ENCODE measurements at places on chromosomes 1 and 21.

DNA sequence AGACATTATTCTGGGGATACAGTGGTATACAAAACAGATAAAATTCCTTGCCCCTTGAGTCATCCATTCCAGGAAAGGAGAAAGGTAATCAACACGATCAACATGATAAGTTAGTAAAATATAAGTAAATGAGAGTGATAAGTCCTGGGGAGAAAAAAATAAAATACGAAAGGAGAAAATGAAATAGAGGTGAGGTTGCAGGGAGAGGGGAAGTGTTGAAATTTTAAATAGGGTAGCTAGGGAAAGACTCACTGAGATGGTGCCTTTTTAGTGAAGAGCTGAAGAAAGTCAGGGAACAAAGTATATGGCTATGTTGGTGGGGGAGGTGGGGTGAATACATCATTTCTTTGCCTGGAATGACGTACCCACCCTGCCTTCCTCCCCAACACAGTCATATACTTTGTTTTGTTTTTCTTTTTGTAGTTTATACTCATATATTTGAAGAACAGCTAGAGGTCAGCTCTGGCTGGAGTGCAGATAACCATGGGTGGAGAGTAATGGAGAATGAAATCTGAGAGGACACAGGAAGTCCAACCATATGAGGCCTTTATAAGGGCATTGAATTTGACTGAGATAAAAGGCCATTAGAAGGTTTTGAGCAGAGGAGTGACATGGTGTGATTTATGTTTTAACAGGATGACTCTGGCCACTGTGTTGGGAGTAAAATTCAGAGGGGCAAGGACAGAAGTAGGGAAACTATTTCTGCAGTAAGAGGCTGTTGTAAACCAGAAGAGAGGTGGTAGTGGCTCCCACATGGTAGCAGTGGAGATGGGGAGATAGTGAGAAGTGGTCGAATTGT lies 54.8 kb downstream of the OSBPL9 start:
- DNase-seq, result no peak

DNA sequence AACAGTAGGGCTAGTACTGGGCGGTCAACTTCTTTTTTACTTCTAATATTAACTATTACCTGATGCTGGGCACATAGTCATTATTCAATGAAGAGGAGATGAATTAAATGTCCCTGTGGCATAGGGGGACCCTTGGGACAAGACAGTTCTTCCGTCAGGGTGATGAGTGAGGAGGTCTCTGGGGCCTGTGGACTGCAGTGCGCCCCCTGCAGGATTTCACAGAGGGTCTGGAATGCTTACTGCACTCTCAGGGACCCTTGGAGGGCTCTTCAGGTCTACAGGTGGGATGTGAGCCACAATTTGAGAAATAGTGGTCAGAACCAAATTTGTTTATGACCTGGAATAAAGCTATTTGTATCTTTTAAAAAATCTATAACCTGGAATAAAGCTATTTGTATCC lies 149.4 kb downstream of the FAM78B start:
- DNase-seq, result no peak

- DNase-seq, result no peak
Observed at GRCh38 chr1:37073152-37073853, 39.0 kb upstream of the GRIK3 start.

DNA sequence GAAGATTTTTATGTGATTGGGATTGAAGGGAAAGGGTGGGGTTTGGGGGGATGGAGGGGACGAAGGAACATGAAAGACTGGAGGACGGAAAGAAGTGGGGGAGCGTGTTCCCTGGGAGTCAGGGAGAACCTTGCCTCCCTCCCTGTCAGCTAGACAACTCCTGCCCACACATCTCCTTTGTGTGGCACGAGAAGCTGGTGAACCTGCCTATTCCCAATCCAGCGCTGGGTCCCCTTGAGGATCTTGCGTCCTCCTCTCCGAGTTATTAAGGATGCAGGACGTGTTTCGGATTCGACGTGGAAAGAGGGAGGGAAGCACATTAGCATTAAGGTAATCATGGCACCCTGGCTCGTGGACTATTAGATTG lies 1.4 kb downstream of the LRRC7 start:
- DNase-seq, result no peak

DNA sequence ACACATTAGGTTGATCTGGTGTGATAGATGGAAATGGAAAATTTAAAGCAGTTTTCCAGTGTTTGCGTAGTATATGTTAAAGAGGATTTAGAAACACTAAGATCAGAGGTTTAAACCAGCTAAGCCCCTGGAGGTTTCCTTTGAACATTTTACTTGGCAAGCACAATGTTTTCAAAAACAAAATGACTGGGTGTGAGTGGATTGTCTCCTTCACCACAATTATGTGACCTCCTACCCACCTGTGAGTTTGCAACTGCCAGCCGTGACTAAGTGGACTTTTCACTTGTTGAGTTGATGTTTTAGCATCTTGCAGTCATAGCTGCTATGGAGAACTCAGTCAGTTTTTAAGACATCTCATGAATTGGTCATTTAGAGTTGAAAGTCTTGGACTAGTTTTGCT lies 4.7 kb downstream of the CCDC190 start:
- DNase-seq, result no peak
